Left kidney (tissue), 8 donors: ENCODE measurements at places on chromosomes 3 and 15. TPM values are rescaled to one million over a fixed set of nuclear protein-coding genes. Genes with fewer than 3 reads are reported as not detected.
A peak's percentile ranks its signal among the peaks of the same experiment; 100 is the strongest.

GRCh38 chr3:20604659-20605058, 418.7 kb upstream of the SGO1 start:
- no peak for DNase-seq

RBPMS2 gene
- polyA plus RNA-seq, result 12.6 TPM

DNA sequence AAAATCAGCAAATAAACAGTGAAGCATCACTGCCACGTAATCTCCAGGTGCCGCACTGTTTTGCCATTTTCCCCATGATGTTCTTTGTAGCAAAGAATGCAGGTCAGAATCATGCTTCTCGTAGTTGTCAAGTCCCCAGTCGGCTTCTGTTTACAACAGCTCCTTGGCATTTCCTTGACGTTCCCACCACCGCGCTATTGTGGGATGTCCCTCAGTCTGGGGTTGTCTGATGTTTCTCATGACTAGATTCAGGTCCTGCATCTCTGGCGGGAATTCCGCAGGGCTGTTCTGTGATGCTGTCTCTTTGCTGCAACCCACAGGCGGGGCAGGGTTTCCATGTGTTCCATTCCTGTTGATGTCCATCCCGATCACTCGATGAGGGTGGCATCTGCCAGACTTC, 117.9 kb upstream of the SMAD3 start:
- no peak for DNase-seq

DNA sequence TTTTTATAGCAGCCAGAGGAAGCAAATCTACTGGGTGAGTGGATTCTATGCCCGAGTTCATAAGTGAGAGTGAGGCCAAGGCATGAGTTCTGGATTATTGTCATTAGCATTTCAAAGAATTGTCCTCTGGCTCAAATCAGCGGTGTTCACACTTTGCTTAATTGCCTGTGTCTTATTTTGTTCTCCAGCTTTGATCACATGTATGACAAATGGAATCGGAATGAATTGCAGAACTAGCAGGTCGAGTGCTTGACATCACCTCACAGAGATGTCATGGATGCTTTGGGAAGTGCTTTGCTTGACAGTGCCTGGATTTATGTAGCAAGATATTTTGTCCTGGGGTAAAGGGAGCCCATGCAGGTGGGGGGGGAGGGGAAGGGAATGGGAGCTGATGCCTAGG, 68.0 kb downstream of the SH3GL3 start:
- no peak for DNase-seq

GRCh38 chr3:169662132-169662842, 1.2 kb downstream of the MECOM start:
- DNase-seq, result peak; percentile 75

DNA sequence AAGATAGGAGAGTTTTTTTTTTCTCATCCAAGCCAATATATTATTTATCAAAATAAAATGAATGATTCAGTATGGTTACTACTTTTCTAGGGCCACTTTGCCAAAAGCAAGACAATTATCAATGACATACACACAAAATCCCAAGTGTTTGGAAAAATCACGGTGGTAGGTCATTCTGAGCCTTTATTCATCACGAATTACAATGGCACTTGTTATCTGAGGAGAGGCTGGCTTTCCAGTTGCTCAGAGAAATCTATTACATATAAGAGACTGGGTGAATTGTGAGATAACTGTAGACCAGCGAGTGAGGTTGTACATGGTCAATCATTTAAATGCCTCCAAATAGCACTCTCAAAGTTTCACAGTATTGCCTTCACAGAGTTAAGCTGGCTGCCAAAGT, 20.4 kb upstream of the FGF12 start:
- no peak for DNase-seq

DNA sequence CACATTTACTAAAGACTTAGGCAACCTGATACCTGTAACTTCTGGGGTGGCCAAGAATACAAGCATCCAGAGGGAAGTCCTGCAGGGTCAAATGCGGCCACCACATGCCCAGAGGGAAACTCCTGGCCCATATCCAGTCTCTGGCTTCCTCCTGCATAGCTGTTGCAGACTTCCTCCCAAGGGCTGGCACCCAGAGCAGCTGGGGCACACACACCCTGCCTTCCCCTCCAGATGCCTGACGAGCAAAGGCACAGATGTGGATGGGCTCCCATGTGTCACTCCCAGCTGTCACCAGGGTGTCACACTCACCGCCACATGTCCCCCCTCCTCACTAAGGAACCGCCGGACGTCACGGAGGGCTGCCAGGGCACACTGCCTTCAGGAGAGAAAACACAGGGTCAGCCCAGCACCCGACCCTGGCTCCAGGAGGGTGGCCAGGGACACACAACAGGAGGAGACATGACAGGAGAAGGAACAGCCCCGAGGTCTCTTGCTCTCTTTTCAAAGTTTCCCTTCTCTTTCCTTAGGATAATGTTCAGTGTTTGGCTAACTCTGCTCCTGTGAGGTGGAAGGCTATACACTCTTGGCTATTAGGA, 13.2 kb downstream of the PFKFB4 start:
- DNase-seq, result no peak

AHSG gene
- polyA plus RNA-seq, result 0.62 TPM

PTX3 gene
- 4.5 TPM for polyA plus RNA-seq

GRCh38 chr3:88010810-88011209, 48.0 kb downstream of the CGGBP1 start:
- no peak for DNase-seq

DNA sequence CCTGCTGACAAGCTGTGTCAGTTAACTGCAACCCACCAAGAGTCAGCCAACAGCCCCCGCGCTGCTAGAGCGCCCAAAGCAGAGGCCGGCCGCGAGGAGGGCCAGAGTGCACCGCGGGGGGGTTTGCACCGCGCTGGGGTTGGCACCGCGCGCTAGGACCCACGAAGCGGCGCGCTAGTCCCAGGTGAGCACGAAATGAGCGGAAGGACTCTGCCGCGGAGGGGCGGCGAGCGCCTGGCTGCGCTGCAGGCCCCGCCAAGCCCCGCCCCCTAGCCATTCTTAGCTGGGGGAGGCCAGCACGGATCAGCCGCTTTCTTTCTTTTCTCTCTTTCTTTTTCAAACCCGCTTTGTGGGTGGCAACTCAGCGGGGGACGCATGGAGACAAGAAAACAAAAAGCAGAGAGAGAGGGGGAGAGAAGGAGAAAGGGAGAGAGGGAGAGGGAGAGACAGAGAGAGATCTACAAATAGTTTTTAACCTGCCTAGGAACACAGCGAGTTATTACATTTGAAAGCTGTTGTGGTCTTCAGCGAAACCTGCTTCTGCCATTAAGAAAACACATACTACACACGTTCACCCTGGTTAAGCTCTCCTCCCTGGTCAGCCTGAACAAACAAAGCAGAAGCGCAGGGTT, 6.9 kb upstream of the FOXB1 start:
- DNase-seq, result no peak

P2RY14 gene
- polyA plus RNA-seq, result 0.57 TPM

DNA sequence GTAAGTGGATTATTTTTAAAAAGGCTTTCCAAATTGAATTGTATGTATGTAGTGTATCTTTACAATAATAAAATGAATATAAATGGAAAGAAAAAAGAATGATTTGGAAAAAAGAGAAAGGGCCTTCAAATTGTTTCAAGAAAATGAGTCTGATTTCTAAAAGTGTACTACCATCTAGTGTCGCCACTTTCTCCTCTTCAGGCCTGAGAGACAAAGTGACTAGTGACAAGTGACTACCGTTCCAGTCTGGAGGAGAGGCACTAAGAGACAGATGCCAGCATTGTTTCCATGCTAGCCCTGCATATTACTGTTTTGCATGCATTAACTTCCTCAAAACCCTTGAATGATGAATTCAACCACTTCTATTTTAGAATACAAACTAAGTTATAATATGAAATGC, 39.3 kb downstream of the P3H2 start:
- DNase-seq, result no peak

ACAN gene
- polyA plus RNA-seq, result 2.1 TPM

DNA sequence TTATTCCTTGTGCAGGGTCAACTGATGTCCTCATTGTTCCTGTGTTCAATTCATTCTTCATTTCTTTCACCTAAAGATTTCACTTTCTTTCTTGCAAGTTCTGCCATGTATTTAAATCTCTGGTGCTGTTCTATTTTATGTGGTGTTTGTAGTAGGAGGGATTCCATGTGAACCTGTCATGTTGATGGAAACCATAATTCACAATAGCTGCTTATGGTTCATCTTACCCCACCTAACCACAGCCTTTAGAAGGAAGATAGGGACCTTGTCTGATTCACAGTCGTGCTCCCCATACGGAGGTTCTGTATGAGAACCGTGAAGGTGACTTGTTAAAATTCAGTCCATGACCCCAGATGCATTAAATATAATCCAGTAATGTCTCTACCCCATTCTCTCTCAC, 21.9 kb downstream of the SLCO2A1 start:
- DNase-seq, result no peak
